NCI-H460 (cell line): ENCODE measurements at places on chromosomes 2 and 18.

GRCh38 chr2:201414099-201415023 lies 36.9 kb downstream of the TRAK2 start:
- DNase-seq, result no peak

GRCh38 chr2:238726670-238727584 lies 121.0 kb upstream of the TWIST2 start:
- no peak for DNase-seq

DNA sequence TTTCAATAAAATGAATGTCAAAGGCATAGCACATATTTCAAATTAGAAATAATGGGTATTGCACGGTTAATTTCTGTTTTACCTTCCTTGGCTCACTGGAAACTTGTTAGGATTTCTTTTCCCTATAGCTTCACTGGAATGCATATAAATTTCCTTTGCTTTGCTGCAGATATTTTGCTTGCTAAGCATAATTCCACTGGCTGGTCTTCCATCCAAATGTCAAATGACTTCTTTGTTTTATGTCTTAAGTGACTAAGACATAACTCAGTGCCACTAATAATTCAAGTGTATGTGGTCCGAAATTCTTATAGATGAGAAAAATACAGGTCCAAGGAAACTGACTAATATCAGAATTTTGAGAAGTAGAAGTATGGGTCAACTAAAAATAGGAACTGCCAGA lies 182.8 kb upstream of the PGAP1 start:
- peak; percentile 12 for DNase-seq

- no peak for DNase-seq
Observed at GRCh38 chr18:75172299-75173124, 36.4 kb downstream of the PTGR3 start.

DNA sequence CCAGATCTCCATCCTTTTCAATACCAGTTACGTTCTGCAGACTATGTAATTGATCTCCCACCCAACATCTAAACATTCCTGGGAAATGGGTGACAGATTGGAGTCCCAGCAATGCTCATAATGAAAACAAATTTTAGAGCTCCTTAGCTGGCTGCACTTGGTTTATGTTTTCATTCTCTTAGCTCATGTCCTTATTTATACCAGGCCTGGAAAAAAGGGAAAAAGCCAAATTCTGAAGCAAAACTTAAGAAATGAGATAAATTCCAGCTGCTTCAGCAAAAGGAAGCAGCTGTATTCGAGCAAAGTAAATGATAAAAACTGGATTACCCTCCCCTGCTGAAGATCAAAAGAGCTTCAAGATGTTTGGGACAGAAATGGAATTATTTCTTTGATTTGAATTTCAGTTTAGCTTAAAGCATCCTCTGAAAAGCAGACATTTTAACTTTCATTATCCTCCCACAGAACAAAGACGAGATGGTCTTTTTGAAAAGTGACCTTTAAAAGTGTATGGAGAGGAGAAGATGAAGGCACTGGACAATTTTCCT lies 196.5 kb upstream of the THUMPD2 start:
- no peak for DNase-seq

- DNase-seq, result no peak
Observed at GRCh38 chr2:20599001-20599600, 51.8 kb downstream of the HS1BP3 start.

- no peak for DNase-seq
Observed at GRCh38 chr2:230697676-230698075, 15.0 kb upstream of the CAB39 start.

DNA sequence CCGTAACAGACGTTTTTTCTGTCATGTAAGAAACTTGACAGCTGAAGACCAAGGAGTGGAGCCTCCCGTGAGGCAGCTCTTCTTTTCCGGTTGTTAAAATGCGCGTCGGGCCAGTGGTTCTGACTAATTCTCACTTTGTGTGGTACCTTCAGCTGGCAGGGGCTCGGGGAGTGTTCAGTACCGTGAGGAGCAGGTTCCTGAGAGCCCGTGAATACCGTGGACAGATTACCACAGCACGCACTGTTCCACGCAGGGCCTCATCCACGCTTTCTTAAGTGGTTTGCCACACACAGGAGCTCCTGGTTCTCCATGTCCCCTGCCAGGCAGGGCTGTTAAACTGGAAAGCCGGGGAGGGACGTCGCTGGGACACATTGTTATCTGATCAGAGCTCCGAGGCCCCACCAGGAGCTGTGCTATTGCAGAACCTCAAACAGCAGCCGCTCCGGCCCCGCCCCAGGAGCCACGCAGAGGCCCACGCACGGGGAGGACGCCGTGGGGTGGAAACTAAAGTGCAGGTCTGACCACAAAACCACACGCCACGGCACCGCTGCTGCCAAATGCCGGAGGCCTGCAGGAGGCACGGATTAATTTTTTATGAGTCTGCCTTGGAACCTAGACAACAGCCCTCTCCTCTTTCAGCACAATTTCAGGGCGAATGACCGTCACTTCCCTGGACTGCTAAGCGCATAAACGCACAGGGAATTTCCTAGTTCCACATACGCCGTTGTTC lies 43.3 kb downstream of the NFATC1 start:
- no peak for DNase-seq

GRCh38 chr2:65662654-65663432 lies 230.4 kb upstream of the SPRED2 start:
- no peak for DNase-seq

- DNase-seq, result no peak
Observed at GRCh38 chr2:10413991-10414451, 34.1 kb downstream of the ODC1 start.

GRCh38 chr18:27144672-27145071 lies 40.4 kb downstream of the CHST9 start:
- no peak for DNase-seq

- DNase-seq, result no peak
Observed at GRCh38 chr2:75003773-75004172, 45.3 kb downstream of the POLE4 start.

GRCh38 chr2:231665245-231666170 lies 42.8 kb upstream of the PTMA start:
- no peak for DNase-seq

- no peak for DNase-seq
Observed at GRCh38 chr2:12759248-12759647, 42.5 kb downstream of the TRIB2 start.

- DNase-seq, result peak; percentile 36
Observed at GRCh38 chr2:123953846-123954245, 71.2 kb upstream of the CNTNAP5 start.

DNA sequence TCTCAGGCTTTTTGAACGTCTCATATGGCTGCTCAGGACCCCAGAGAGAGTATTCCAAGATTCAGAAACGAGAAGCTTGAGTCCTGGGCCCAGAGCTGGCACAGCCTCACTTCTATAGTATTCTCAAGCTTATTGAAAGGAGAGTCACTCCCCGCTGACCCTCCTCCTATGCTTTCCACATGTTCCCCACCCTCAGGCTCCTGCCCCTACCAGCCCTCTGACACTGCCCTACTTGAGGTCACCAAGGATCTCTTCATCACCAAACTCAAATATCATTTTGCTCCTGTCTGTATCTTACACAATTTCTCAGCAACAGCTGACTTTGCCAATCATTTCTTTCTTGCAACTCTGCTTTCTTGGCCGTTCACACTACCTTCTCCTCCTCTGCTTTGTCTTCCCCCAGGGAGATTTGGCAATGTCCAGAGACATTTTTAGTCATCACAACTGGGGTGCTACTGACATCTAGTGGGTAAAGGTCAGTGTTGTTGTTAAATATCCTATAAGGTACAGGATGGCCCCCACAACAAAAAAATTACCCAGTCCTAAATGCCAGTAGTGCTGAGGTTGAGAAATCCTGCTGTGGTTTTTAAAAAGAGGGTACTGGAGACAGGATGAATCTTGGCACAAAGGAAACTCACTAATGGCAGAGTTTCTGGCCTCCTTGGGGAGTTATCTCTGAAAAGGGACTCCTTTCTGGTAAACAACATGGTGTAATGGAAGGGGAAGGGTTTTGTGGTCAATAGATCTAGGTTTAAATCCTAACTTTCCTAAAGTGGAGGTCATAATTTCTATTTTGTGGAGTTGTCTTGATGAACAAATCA lies 26.9 kb upstream of the INSIG2 start:
- peak; percentile 33 for DNase-seq

- DNase-seq, result no peak
Observed at GRCh38 chr2:147665105-147665504, 179.7 kb upstream of the ACVR2A start.

DNA sequence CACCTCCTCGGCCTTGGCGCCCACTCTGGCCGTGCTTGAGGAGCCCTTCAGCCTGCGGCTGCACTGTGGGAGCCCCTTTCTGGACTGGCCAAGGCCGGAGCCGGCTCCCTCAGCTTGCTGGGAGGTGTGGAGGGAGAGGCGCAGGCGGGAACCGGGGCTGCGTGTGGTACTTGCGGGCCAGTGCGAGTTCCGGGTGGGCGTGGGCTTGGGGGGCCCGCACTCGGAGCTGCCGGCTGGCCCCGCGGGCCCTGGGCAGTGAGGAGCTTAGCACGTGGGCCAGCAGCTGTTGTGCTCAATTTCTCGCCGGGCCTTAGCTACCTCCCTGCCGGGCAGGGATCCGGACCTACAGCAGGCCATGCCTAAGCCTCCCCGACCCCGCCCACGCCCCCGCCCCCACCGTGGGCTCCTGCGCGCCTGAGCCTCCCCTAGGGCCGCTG lies 25.3 kb upstream of the TNP1 start:
- no peak for DNase-seq

DNA sequence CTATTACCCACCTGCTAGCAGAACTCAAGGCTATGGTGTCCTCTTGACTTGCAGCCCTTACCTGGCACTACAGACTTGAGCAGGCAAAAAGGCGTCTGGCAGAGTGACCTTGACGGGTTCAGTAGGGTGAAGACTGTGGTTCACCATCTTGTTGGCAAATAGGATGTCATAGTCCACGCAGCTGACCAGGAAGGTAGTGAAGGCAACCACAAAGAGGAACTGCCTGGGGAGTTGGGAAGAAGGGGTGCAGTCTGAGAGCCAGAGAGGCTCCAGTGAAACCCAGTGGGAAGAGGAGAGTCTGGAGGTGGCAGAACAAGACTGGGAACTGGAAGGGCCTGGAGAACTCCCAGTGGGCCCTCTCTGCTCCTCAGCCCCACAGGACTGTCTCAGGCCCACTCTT lies 4.1 kb downstream of the ATG9A start:
- no peak for DNase-seq

- no peak for DNase-seq
Observed at GRCh38 chr2:86068648-86069047, 37.0 kb downstream of the POLR1A start.

DNA sequence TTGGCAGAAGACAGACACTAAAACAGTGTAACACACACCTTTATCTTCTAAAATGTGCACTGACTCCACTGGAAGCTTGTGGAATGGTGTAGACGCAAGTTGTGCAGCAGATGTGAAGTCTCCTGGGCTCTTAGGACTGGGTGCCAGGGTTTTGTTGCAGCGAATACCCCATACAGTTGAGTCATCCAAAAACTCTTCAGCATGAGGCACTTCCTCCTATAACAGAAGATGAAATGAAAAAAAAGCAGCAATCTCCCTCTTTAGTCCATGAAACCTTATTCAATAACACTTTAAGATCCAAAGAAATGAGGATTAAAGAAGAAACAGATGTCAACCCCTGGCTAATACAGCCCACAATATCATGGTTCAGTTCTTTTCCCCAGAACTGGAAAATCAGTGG lies 22.2 kb downstream of the BUB1 start:
- DNase-seq, result no peak

- DNase-seq, result no peak
Observed at GRCh38 chr2:40797120-40797519, 345.2 kb upstream of the SLC8A1 start.

DNA sequence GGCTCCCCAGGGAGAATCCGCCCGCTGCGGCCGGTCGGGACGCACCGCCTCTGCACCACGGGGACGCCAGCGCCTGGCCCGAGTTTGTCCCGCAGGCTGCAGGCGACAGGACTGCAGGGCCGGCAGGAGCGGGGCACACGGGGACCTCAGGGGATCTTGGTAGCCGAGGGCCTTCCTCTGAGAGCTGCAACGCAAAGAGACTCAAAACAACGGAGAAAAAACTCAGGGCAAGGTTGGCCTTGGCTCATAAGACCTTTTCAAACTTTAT lies 79.7 kb downstream of the ARHGEF4 start:
- DNase-seq, result no peak

DNA sequence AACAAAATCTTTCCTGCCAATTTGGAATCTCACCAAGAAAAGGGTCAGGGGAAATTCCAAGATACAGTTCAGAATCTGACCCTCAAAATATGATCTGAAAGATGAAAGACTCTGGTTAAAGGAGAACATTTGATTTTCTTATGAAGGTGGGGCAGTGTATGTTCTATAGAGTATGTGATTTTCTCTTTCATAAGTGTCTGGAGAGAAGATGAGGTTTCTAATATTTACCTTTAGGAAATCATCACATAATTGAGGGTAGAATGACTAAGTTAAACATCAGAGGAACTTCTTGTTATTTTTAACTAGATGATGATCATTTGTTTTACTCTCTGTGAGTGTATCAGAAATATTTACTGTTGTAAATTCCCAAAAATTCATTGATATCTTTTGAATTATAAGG lies 27.8 kb upstream of the MBOAT2 start:
- DNase-seq, result no peak

DNA sequence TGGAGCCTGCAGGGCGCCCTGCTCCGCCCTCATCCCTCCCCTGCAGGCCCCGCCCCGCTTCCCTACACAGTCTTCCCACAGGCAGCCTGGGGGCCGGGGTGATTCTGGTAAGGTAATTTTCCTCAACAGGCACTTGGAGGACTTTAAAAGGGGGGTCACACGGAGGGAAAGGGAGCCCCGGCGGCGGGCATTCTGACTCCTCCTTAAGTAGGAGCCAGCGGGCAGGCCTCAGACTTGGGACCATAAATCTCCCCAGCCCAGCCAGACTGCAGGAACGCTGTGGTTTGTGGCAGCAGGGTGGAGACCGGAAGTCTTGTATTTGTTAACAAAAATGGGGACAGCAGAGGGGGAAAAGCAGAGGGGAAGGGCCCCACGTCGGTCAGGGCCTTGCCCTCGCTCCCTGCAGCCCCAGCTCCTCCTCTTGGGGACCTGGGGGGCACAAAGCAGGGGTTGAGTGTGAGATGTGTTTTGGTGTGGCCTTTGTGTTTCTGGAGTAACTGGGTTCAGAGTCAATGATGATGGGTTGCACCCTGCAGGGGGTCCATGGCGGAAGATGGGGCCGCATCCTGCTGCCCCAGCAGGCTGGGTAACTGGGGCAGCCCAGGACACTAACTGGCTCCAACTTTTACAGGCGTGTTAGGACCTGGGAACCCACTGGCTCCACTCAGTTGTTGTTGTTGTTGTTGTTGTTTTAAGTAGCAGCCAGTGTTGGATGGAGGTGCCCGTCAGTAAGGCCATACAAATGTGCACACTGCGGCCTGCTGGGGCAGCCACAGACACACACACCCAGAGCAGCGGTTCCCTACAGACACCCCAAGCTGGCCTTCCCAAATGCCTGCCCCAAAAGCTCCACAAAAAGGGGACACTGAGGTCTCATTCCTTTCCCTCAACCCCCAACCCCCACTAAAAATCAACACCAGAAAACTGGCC lies 27.7 kb downstream of the SMAD7 start:
- no peak for DNase-seq

- no peak for DNase-seq
Observed at GRCh38 chr2:210286123-210286680, 28.8 kb downstream of the MYL1 start.
